ENCODE measurements at places on chromosomes 7 and 10. TPM values are rescaled to one million over a fixed set of nuclear protein-coding genes. Genes with fewer than 3 reads are reported as not detected.
A peak's percentile ranks its signal among the peaks of the same experiment; 100 is the strongest.

- H3K4me1 ChIP-seq = peaks cover 12% of the 10 kb centered on the region
- H3K27ac ChIP-seq = no peak overlapping the region
- H3K36me3 ChIP-seq = peaks cover 17% of the 10 kb centered on the region
- H3K27me3 ChIP-seq = no peaks in the 10 kb centered on the region
- DNase-seq = no peak
- H3K4me3 ChIP-seq = no peak overlapping the region
Measured at GRCh38 chr7:38831259-38831996, 77.6 kb downstream of the VPS41 start.

Gene DNAJC12
- not detected for total RNA-seq

DNA sequence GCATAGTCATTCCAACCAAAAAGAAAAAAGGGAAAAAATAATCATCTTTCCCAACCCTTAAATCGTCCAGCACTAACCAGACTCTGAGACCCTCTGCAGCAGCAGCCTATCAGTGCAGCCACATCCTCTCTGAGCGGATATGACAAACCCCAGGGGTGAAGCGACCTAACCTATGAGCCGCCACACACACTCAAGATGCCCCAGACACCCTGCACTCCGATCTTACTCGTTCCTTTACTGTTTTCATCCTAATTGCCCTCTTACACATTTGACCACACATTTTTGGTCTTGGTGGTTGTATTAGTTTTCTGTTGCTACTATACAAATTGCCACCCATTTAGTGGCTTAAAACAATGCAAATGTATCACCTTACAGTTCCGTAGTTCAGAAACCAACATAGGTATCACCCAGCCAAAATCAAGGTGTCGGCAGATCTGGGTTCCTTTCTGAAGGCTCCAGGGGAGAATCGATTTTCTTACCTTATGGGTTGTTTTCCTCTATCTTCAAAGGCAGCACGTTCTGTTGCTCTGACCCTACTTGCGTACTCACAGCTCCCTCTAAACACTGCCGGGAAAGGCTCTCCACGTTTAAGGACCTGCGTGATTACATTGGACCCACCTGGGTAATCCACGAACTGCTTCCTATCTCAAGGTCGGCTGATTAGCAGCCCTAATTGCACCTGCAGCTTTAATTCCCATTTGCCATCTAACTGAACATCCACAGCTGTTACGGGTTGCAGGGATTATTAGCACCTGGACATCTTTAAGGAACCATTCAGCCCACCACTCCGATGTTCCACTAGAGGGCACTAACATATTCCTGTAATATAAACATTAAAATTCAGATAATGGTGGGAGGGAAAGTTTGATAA lies 37.3 kb upstream of the PRSS1 start:
- peak overlapping the region; percentile 88 for H3K4me3 ChIP-seq
- no peaks in the 10 kb centered on the region for H3K27me3 ChIP-seq
- H3K4me1 ChIP-seq = peaks cover 52% of the 10 kb centered on the region
- no peaks in the 10 kb centered on the region for H3K36me3 ChIP-seq
- H3K27ac ChIP-seq = peak overlapping the region; percentile 93

- peaks cover 44% of the 10 kb centered on the region for H3K36me3 ChIP-seq
- H3K27me3 ChIP-seq = no peaks in the 10 kb centered on the region
- H3K4me1 ChIP-seq = no peaks in the 10 kb centered on the region
- H3K27ac ChIP-seq = no peak overlapping the region
- DNase-seq = no peak
- no peak overlapping the region for H3K4me3 ChIP-seq
Measured at GRCh38 chr10:3126741-3127346, 45.7 kb downstream of the PITRM1 start.

- DNase-seq = no peak
- H3K27ac ChIP-seq = no peak overlapping the region
- H3K4me3 ChIP-seq = no peak overlapping the region
- H3K36me3 ChIP-seq = no peaks in the 10 kb centered on the region
Measured at GRCh38 chr7:106134241-106134640, 22.1 kb upstream of the SYPL1 start.

- no peaks in the 10 kb centered on the region for H3K4me1 ChIP-seq
- H3K36me3 ChIP-seq = no peaks in the 10 kb centered on the region
- no peak for DNase-seq
- H3K27ac ChIP-seq = no peak overlapping the region
Measured at GRCh38 chr10:2898509-2898860, 168.9 kb upstream of the PFKP start.

DNA sequence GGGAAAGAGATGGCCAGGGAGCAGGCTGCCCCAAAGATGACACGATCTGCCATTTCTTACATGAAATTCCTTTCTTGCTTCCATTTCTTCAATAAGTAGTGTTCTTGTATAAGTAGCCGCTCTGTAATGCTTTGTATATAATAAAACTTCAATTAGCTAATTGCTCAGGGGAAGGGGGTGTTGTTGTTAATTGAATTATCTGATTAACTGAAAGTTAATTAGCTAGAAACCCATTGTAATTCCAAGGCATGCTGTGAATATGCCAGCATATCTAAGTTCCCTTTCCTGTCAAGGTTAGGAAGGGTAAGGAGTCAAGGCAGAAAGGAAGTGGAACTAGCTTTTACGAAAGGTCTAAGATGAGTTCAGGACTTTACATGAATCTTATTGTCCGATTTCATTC lies 765.9 kb downstream of the TYW1 start:
- H3K27me3 ChIP-seq = no peaks in the 10 kb centered on the region
- H3K27ac ChIP-seq = no peak overlapping the region
- H3K36me3 ChIP-seq = peaks cover 10% of the 10 kb centered on the region
- no peaks in the 10 kb centered on the region for H3K4me1 ChIP-seq
- no peak for DNase-seq

GRCh38 chr10:105187243-105187642 lies 546.2 kb downstream of the SORCS3 start:
- no peak overlapping the region for H3K27ac ChIP-seq
- H3K36me3 ChIP-seq = no peaks in the 10 kb centered on the region
- H3K4me3 ChIP-seq = no peak overlapping the region
- H3K27me3 ChIP-seq = peaks cover 5% of the 10 kb centered on the region

DNA sequence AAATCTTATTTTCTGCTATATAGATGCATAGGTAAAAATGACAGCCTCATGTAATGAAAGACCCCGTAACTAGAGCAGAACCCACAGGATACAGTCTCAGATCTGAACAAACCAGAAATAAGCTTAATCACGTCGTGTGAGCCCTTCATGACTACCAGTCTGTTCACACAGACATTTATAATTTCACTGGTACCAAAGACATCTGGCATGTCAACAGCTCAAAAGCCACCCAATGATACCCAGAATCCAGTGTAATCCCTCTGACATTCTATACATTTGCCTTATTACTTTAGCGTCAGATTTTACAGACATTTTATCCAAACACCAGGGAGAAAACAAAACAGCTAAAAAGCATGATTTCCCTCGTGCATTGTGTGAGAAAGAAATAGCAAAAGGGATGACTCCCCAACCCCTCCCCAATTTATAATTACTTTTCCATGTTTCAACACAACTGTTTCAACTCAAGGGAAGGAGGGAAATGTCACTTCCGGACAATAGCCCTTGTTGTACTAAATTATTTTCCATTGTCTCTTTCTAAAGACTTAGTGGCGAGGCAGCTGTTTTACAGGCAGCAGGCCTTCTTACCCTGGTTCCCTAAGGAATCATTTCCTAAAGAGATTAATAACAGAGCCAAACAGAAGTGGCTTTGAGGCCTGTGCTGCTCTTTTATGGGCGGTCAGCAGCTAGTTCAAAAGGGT lies 33.2 kb downstream of the DOCK4 start:
- DNase-seq = no peak
- H3K27me3 ChIP-seq = peaks cover 19% of the 10 kb centered on the region
- no peak overlapping the region for H3K4me3 ChIP-seq
- no peaks in the 10 kb centered on the region for H3K36me3 ChIP-seq

Gene MRC1
- 1.3 TPM for total RNA-seq

GRCh38 chr7:47493976-47494911 lies 87.7 kb downstream of the TNS3 start:
- H3K36me3 ChIP-seq = no peaks in the 10 kb centered on the region
- no peaks in the 10 kb centered on the region for H3K27me3 ChIP-seq
- DNase-seq = no peak

DNA sequence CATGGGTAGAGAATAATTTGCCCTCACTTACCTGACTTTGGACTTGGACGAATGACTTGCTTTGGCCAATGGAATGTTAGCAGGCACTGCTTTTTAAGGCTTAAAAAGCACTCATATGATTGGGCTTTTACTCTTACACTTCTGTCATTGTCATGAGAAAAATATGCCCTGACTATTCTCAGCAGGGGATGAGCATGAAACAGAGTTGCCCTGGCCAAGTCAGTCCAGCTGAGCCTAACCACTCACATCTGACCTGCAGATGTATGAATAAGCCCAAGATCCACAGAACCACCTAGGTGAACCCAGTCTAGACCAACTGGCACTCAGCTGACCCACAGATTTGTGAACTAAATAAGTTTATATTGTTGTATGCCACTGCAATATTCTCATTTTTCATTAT lies 573.5 kb downstream of the TNS3 start:
- no peaks in the 10 kb centered on the region for H3K27me3 ChIP-seq
- no peaks in the 10 kb centered on the region for H3K4me1 ChIP-seq
- H3K4me3 ChIP-seq = no peak overlapping the region
- H3K36me3 ChIP-seq = no peaks in the 10 kb centered on the region

Gene CNPY4
- 99.6 TPM for total RNA-seq

DNA sequence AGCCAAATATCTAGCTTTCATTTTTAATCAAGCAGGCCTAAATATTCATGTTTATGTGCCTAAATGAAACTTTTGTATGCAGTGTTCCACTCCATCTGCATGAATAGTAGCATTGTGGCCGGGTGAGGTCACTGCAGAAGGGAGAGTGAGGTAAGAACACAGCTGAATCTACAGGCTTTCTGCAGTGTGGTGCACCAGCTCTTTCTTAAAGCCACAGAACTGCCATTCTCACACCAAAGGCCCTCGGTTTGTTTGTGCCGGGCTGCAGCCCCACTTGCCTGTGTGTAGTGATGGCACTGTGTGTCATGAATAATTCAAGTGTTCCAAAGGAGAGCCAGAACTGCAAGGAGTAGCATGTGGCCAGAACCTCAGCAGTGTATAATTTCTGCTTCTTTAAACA lies 204.1 kb downstream of the TRIL start:
- DNase-seq = no peak
- no peaks in the 10 kb centered on the region for H3K27me3 ChIP-seq

- H3K4me3 ChIP-seq = no peak overlapping the region
- DNase-seq = no peak
- peaks cover 20% of the 10 kb centered on the region for H3K27me3 ChIP-seq
- no peak overlapping the region for H3K27ac ChIP-seq
Measured at GRCh38 chr7:73856941-73857340, 4.0 kb upstream of the TMEM270 start.

GRCh38 chr7:131497454-131497853 lies 59.0 kb downstream of the PODXL start:
- H3K36me3 ChIP-seq = no peaks in the 10 kb centered on the region
- no peak overlapping the region for H3K27ac ChIP-seq
- DNase-seq = no peak
- H3K4me1 ChIP-seq = peaks cover 22% of the 10 kb centered on the region
- H3K27me3 ChIP-seq = no peaks in the 10 kb centered on the region

DNA sequence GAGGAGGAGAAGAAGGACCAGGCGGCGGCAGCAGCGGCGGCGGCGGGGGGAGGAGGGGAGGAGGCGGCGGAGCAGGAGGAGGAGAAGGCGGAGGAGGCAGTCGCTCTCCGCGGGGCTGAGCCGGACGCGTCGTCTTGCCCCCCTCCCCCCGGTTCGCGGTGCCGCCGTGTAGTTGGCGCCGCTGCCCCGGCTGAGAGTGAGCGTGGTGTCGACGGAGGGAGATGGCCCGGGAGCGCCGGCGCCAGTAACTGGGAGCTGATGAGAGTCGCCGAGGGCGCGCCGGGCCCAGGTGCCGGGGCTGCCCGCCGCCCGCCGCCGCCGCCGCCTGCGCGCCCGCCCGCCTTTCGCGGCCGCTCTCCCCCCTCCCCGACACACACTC lies 257 bp downstream of the WAC start:
- H3K27ac ChIP-seq = peak overlapping the region; percentile 99
- H3K36me3 ChIP-seq = peaks cover 17% of the 10 kb centered on the region
- H3K4me3 ChIP-seq = peak overlapping the region; percentile 98
- H3K27me3 ChIP-seq = peaks cover 2% of the 10 kb centered on the region
- DNase-seq = no peak

- H3K27ac ChIP-seq = no peak overlapping the region
- H3K36me3 ChIP-seq = peaks cover 12% of the 10 kb centered on the region
- H3K4me3 ChIP-seq = no peak overlapping the region
- peaks cover 50% of the 10 kb centered on the region for H3K27me3 ChIP-seq
Measured at GRCh38 chr10:70284542-70285475, 1.0 kb upstream of the NPFFR1 start.

Gene UTF1
- total RNA-seq = not detected

Gene SLC18A3
- total RNA-seq = not detected

Gene TEX36
- not detected for total RNA-seq

DNA sequence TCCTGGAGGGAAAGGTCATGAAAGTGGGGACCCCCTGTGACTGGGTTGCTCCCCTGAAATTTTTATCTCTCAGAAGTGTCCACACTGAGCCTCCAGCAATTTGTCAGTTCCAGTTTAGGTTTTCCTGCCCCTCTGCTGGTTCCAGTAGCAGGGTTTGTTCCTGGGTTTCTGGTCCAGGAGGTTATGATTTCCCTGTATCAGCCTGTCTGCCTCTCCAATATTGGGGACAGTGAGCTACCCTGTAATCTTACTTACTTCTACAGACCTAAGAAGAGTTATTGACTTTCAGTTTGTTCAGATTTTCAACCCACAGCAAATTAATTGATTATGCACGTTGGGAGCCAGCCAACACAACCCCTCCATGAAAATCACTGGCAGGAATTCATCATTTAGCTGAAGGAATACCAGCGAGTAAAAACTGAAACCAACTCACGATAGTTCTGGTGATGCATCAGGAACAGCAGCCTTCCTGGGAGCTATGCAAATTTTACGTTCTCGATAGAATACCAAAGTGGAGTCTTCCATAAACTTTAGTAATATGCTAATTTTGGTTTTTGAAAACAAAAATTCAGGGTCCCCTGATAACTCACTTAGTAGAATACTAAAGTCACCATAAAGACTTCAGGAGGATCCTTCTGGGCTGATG lies 31.3 kb upstream of the IL15RA start:
- no peaks in the 10 kb centered on the region for H3K27me3 ChIP-seq
- H3K4me3 ChIP-seq = no peak overlapping the region
- H3K27ac ChIP-seq = no peak overlapping the region

- H3K27ac ChIP-seq = peak overlapping the region; percentile 61
- no peaks in the 10 kb centered on the region for H3K36me3 ChIP-seq
- H3K4me1 ChIP-seq = no peaks in the 10 kb centered on the region
- no peak for DNase-seq
- H3K4me3 ChIP-seq = peak overlapping the region; percentile 41
Measured at GRCh38 chr7:29588900-29589696, 25.5 kb downstream of the PRR15 start.

- H3K27ac ChIP-seq = no peak overlapping the region
- peaks cover 4% of the 10 kb centered on the region for H3K36me3 ChIP-seq
- no peaks in the 10 kb centered on the region for H3K27me3 ChIP-seq
- H3K4me1 ChIP-seq = no peaks in the 10 kb centered on the region
- H3K4me3 ChIP-seq = no peak overlapping the region
- no peak for DNase-seq
Measured at GRCh38 chr7:14389181-14389591, 399.7 kb upstream of the ETV1 start.

GRCh38 chr7:99478464-99479440 lies 6.1 kb downstream of the ZNF789 start:
- H3K4me1 ChIP-seq = peaks cover 43% of the 10 kb centered on the region
- no peaks in the 10 kb centered on the region for H3K27me3 ChIP-seq
- no peak for DNase-seq

GRCh38 chr10:95601116-95601719 lies 40.0 kb upstream of the SORBS1 start:
- no peak overlapping the region for H3K27ac ChIP-seq
- H3K36me3 ChIP-seq = peaks cover 2% of the 10 kb centered on the region
- peaks cover 2% of the 10 kb centered on the region for H3K27me3 ChIP-seq
- no peaks in the 10 kb centered on the region for H3K4me1 ChIP-seq
- no peak overlapping the region for H3K4me3 ChIP-seq

Gene UFSP1
- total RNA-seq = 6.5 TPM
